Panc1 (cell line): ENCODE measurements at places on chromosomes 4 and X. TPM values are rescaled to one million over a fixed set of nuclear protein-coding genes. Genes with fewer than 3 reads are reported as not detected.

DNA sequence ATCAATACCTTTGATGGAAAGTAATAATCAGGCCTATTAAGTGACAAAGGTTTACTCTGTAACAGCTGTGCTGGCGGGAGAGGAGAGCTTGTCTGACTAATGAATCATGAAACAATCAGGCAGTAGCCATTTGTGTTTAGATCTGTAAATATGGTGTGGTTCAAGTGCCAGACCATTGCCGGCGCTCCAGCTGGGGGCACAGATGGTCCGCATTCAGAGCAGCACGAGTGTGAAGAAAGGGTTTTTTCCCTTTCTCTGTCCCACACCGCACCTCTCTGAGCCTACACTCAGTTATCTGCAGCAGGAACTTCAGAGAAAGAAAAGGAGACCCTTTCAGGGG lies 111.3 kb upstream of the PAQR3 start:
- no peaks in the 10 kb centered on the region for H3K27me3 ChIP-seq
- no peak overlapping the region for H3K4me3 ChIP-seq
- no peaks in the 10 kb centered on the region for H3K36me3 ChIP-seq
- no peak for DNase-seq
- no peak overlapping the region for H3K27ac ChIP-seq

GRCh38 chr4:86294883-86295282 lies 65.0 kb downstream of the MAPK10 start:
- no peak overlapping the region for H3K4me3 ChIP-seq
- H3K27ac ChIP-seq, result no peak overlapping the region
- no peaks in the 10 kb centered on the region for H3K27me3 ChIP-seq
- no peaks in the 10 kb centered on the region for H3K36me3 ChIP-seq
- no peak for DNase-seq

PRKG2 gene
- 0.59 TPM for total RNA-seq

- H3K4me1 ChIP-seq, result no peaks in the 10 kb centered on the region
- DNase-seq, result no peak
- H3K27me3 ChIP-seq, result no peaks in the 10 kb centered on the region
- no peak overlapping the region for H3K4me3 ChIP-seq
- H3K27ac ChIP-seq, result no peak overlapping the region
Observed at GRCh38 chrX:153668423-153669173, 5.0 kb downstream of the PNCK start.

DNA sequence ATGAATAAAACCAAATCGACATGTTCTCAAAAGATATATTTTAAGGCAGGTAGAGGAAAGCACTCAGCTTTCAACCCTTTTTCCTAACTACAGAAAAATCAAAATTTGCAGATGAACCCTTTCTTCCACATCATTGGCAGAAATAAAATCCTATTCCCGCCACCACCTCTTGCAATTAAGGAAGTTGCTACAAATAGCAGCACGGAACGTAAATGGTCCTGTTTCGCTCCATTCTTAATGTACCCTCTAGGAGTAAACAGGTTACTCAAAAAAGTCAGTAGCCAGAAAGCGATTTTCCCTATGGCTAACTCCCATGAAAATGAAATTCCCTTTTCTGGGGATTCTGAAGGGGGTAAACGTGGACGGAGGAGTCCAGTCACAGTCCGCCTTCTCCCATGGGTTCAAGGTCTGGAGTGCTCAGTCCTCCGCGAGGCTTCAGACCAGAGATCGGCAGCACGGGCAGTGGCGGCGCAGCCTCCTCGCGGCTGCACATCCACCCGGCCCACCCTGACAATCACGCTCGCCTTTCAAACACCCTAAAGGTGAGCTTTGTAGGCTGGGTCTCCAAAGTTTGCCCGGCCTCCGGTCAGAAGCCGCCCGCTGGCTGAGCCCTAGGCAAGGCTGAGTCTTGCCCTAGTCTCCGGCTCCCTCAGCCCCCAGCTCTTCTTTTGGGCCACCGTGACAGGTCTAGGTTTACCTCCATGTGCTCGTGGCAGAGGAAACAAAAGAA lies 1.8 kb downstream of the ATP11C start:
- DNase-seq, result no peak
- peak overlapping the region; percentile 76 for H3K4me3 ChIP-seq
- peak overlapping the region; percentile 66 for H3K27ac ChIP-seq
